ENCODE measurements at places on chromosomes 13 and 19. TPM values are rescaled to one million over a fixed set of nuclear protein-coding genes. Genes with fewer than 3 reads are reported as not detected.

RFXANK gene
- total RNA-seq, result 40.4 TPM

EFNA2 gene
- not detected for total RNA-seq

GRCh38 chr13:111066544-111066943, 48.6 kb upstream of the ARHGEF7 start:
- DNase-seq, result no peak

- no peak for DNase-seq
These were observed 1.3 kb downstream of the MEIS3 start for GRCh38 chr19:47417746-47418691.

DNA sequence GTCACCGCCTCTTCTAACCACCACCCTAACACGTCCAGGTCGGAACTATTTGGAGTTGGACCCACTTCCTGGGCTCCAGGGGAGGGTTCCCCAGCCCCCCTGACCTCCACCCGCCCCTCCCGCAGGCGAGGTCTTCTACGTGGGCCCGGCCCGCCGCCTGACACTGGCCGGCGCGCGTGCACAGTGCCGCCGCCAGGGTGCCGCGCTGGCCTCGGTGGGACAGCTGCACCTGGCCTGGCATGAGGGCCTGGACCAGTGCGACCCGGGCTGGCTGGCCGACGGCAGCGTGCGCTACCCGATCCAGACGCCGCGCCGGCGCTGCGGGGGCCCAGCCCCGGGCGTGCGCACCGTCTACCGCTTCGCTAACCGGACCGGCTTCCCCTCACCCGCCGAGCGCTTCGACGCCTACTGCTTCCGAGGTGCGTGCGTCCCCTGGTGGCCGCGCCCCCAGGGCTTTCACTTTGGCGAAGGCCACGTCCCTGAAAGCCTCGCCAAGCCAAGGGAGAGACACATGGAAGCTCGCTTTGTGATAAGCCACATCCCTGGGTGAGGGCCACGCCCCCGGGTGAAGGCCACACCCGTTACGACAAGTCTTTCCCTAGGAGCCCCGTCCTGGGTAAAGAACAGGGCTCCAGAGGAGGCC, 13.2 kb downstream of the NCAN start:
- peak; percentile 86 for DNase-seq

DNA sequence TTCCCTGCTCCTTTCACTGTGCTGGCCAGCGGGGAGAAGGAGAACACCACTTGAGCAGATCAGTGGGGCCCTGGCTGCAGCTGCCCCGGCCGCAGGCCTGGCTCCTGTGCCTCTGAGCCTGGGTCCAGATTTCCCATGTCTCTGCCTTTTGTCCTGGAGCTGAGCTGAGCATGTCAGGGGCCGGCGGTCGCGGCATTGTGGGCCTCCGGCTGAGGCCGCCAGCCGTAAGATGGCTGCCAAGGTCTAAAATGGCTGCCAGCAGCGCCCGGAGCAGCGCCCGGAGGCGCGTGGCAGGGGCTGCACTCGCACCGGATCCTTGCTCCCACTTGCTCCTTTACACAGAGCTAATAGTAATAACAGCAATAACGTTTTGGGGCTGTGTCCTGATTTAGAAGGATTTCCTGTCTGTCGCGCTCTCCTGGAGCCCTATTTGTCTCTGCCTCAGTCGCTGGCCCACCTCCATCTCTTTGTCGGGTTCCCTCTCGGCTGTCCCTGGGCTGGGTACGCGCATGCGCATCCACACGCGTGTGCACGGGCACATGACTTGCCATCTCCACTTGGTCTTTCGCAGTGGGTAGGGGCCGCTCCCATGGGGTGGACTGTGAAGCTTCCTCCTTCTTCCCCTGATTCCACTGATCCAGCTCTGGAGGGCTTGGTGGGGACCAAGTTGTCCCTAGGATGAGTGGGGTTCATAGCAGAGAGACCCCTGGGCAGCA, 32.1 kb downstream of the LYL1 start:
- no peak for DNase-seq

DNA sequence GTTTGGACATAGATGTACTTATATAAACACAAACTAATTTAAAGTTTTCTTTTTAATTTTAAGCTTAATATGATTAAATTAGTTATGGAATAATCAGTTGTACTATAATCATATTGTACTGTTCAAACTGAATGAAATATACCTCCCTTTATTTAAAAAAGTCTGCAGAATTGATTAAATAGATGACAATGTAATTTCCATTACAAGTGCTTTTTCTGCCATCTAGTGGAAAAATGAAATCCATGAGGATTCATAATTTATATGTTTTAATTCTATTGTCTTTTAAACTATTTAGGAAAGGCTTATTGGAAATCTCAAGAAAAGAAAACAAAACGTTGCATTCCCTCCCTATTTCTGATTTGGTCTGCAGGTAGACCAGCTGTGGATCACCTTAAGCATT, 30.9 kb downstream of the MZT1 start:
- no peak for DNase-seq

Measured in pancreas (tissue), 10 donors.